ENCODE measurements at places on chromosomes 16 and 17. TPM values are rescaled to one million over a fixed set of nuclear protein-coding genes. Genes with fewer than 3 reads are reported as not detected.

DNA sequence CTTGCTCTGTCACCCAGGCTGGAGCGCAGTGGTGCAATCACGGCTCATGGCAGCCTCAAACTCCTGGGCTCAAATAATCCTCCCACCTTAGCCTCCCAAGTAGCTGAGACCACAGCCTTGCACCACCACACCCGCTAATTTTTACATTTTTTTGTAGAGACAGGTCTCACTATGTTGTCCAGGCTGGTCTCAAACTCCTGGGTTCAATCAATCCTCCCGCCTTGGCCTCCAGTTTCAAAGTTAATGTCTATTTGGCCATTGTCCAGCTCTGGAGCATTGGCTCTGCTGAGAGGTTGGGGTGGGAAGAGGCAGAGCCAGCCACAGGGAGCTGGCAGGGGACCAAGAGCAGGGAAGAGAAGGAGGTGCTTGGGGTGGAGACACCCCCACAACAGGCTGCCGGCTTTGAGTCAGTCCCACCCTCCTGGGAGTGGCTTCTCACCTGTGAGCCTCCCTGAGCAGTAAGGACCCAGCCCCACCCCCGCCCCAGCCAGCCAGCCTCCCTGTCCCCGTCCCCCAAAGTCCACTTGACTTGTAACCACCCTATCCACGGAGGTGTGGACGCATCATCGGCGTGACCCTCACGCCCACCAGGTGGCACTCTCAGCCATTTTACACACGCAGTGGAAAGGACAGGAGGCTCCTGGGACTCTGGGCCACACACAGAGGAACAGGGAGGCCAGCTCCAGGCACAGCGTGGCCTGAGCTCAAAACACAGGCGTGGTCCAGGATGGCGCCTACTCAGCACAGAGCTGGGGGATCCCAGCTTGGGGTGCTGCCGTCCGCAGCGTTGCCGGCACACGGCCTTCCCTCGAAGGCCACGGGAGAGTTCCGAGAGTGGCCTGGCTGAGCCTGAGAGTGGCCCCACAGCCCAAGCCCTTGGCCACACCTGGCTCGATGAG, 22.8 kb upstream of the PVALEF start:
- no peaks in the 10 kb centered on the region for H3K27me3 ChIP-seq
- H3K27ac ChIP-seq: no peak overlapping the region
- H3K36me3 ChIP-seq: no peaks in the 10 kb centered on the region
- H3K4me3 ChIP-seq: no peak overlapping the region
- peak; percentile 34 for DNase-seq

GRCh38 chr17:30720013-30720471, 104.5 kb downstream of the CRLF3 start:
- H3K36me3 ChIP-seq: no peaks in the 10 kb centered on the region
- DNase-seq: no peak
- H3K4me1 ChIP-seq: peaks cover 13% of the 10 kb centered on the region
- no peak overlapping the region for H3K4me3 ChIP-seq
- no peak overlapping the region for H3K27ac ChIP-seq

DNA sequence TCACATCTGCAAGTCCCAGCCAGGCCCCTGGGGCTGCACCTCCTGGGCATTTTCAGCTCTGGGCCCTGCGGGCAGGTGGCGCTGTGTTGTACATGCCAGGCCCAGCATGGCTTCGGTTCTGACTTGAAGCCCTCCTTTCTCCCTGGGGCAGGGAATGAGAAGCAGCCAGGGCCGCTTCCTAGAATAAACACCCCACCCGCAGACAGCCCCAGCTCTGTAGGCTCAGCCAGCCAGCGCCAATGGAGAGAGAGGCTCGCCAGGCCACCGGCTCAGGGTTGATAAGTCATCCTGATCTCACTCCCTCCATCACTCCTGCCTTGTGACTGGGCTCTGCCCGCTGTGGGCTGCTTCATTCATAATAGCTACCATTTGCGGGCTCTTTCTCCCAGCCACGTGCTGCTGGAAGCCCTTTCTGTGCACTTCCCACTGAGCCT, 6.0 kb upstream of the GLIS2 start:
- peaks cover 31% of the 10 kb centered on the region for H3K4me1 ChIP-seq
- peak; percentile 44 for DNase-seq
- H3K36me3 ChIP-seq: peaks cover 19% of the 10 kb centered on the region
- H3K27ac ChIP-seq: no peak overlapping the region
- no peak overlapping the region for H3K4me3 ChIP-seq
- H3K27me3 ChIP-seq: peaks cover 19% of the 10 kb centered on the region

DNA sequence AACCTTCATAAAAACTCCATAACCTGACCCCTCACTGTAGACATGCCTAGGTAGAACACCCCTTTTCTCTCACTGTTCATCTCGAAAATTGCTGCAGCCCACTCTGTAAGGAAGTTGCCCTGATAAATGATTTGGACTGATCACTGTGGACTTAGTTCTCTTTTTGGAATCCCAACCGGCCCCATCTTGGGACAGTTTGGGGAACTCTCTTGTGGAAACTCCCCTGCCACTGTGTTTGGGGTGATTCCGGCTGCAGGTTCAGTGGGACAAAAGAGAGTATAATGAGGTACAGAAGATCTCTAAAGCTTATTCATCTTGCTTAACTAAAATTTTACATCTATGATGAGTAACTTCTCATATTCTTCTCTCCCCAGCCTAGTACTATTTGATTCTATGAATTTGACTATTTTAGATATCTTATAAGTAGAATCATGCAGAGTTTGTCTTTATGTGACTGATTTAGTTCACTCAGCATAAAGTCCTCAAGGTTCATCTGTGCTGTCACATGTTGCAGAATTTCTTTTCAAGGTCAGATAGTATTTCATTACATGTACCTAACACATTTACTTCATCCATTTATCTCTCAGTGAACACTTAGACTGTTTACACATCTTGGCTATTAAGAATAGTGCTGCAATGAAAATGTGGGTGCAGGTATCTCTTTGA, 84.9 kb downstream of the ABCA8 start:
- H3K36me3 ChIP-seq: no peaks in the 10 kb centered on the region
- no peak overlapping the region for H3K4me3 ChIP-seq
- DNase-seq: no peak
- H3K27me3 ChIP-seq: no peaks in the 10 kb centered on the region
- H3K27ac ChIP-seq: no peak overlapping the region
- H3K4me1 ChIP-seq: no peaks in the 10 kb centered on the region

DNA sequence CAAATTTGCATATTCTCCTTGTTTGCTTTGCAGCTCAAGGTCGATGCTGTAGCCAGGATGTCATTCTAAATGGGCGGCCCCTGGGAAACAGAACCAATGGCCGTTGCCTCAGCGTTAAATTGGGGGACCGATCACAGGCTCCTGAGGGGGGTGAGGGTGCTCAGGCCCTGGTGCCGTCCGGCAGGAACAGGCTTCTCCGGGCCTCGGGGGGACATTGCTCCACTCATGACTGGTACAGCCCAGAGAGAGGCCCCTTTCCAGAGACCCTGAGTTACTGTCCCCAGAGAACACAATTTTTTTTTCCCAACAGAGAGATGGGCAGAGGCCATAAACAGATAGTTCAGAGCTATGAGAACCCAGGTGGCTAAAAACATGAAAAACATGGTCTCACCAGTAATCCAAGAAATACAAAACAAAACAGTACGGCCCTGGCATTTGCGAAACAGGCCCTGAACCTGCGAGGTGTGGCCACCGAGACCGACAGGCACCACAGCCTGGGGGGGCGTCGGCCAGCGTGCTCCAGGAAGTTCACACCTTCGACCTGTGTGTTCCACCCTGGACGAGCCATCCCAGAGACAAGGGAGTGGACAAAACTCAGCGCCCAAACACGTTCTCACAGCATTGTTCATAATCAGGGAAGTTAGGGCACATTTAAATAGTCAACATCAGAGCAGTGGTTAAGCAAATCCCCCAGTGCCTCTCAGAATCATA, 82.8 kb downstream of the METRNL start:
- H3K27ac ChIP-seq: no peak overlapping the region
- H3K4me1 ChIP-seq: no peaks in the 10 kb centered on the region

DNA sequence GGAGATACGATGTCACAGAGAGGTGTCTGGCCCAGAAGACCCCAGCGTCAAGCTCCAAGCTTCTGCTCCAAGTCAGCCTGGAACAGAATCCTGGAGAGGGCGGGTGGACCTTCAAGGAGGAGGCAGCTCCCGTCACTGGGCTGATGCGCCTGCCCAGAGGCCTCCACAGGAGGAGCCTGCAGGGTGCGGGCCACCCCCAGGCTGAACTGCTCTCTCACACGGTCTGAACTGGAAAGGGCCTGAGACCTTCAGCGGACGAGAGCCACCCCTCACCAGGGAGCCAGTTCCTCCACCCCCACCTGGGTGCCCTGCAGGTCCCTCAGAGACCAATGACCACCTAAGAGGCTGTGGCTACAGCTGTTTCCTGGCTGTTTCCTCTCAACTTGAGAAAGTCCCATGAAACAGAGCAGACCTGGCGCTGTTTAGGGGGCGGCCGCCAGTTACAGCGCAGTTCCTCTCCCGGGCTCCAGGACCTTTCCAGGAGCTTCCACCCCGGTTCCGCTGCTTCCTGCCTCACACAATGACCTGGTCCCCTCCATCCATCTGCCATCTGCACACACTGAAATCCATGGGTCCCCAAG, 36.0 kb upstream of the KLHDC4 start:
- DNase-seq: no peak
- H3K27me3 ChIP-seq: no peaks in the 10 kb centered on the region
- H3K4me3 ChIP-seq: no peak overlapping the region
- peaks cover 2% of the 10 kb centered on the region for H3K36me3 ChIP-seq
- peaks cover 9% of the 10 kb centered on the region for H3K4me1 ChIP-seq
- H3K27ac ChIP-seq: no peak overlapping the region

DNA sequence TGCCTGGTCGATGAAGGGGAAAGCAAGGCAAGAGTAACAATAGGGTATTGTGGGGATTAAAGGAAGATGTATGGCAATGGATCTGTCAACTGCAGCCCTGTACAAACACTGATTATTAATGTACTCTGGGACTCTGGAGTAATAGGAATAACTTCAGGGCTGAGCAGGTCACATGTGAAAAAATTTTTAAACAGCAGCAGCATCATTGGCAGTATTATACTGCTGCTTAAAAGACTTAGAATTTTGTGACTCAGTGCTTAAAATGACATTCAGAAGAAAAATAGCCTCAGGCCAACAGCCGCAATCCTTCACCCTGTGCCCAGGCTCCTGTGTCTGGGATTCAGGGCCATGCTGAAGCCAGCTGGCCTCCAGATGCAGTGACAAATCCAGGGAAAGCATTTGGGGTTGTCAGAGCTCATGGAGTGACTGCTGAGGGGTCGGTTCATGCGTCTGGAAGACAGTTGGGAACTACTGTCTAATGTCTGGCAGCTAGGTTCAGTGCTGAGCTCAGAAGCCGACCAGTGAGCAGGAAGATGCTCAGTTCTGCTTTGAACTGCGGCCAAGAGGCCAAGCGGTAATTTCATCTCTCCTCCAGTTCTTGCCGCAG, 22.2 kb downstream of the TEX2 start:
- H3K27ac ChIP-seq: no peak overlapping the region
- H3K4me3 ChIP-seq: no peak overlapping the region
- H3K36me3 ChIP-seq: peaks cover 6% of the 10 kb centered on the region
- H3K27me3 ChIP-seq: no peaks in the 10 kb centered on the region
- no peak for DNase-seq

DNA sequence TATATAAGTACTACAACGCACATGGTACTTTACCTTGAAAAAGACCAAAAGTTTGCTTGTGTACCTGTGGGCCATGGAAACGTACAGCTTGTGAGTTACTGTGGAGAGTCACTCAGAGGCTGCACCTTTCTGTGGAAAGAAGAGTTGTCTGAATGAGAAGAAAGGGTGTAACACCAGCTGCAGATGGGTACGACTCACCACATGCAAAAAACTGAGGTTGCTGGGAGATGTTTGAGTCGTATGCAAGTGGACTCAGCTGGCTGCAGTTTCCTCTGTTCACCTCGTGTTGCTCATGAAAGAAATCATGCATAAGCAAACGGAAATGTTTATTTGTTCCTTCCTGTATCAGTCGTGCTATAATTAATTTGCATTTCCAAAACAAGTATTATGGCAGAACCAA, 22.4 kb upstream of the DYNLRB2 start:
- no peaks in the 10 kb centered on the region for H3K36me3 ChIP-seq
- peaks cover 6% of the 10 kb centered on the region for H3K27me3 ChIP-seq
- DNase-seq: peak; percentile 44
- H3K27ac ChIP-seq: no peak overlapping the region
- H3K4me3 ChIP-seq: peak overlapping the region; percentile 69

DNA sequence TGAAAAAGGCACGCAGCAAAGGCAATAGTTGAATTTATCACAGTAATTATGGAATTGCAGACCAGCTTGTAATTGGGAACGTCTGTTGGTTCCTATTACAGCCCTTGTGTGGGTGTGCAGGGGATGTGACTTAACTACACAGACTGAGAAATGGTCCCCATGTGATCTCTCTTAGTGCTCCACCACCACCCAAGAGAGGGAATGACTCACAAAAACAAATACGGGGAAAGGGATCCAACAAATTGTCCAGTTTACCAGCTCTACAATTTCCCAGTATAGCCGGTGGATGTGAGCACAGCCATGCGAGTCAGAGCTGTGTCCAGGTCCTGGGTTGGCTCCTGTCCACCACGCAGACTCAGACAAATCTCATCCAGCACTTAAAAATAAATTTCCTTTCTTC, 337.9 kb downstream of the GRIN2A start:
- H3K36me3 ChIP-seq: no peaks in the 10 kb centered on the region
- no peak overlapping the region for H3K4me3 ChIP-seq
- no peaks in the 10 kb centered on the region for H3K27me3 ChIP-seq

DNA sequence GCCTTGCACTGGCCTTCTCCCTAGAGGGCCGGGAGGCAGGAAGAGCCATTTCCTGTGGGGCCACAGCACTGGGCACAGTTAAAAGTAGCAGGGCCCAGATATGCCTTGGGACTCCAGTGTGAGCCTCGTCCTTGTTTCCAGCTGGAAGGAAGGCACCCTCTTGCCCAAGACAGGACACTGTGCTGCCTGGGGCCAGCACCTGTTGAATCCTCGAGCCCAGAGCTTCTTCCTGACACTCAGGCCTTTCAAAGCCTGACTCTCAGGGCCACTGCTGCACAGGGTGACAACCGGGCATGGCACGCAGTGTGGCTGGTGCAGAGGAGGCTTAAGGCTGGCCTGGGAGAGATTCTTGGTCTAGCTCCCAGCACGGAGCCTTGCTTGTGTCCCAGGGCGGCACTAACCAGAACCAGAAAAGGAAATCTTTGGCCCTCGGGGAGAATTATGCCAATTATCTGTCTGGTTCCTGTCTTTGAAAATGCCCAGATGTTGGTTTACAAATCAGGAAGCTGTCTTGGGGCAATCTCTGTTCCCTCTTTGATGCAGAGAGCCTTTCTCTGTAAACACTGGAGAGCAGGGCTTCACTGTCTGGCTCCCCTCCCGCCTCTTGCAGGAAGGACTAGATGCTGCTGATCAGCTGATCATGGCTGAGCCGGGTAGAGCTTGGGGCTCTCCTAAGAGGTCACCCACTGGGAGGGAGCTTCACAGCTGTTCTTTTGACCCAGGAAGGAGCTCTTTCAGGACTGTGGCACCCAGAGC, 11.1 kb downstream of the LDHD start:
- H3K4me3 ChIP-seq: peak overlapping the region; percentile 57
- H3K4me1 ChIP-seq: peaks cover 94% of the 10 kb centered on the region
- no peaks in the 10 kb centered on the region for H3K27me3 ChIP-seq
- no peak for DNase-seq

GRCh38 chr16:68722119-68723024, 14.7 kb upstream of the CDH1 start:
- no peak overlapping the region for H3K27ac ChIP-seq
- H3K36me3 ChIP-seq: no peaks in the 10 kb centered on the region
- H3K27me3 ChIP-seq: peaks cover 3% of the 10 kb centered on the region
- peaks cover 18% of the 10 kb centered on the region for H3K4me1 ChIP-seq

GRCh38 chr17:50511058-50511457, 2.8 kb downstream of the MYCBPAP start:
- DNase-seq: peak; percentile 69
- H3K4me3 ChIP-seq: peak overlapping the region; percentile 56
- peaks cover 2% of the 10 kb centered on the region for H3K27me3 ChIP-seq
- peak overlapping the region; percentile 92 for H3K27ac ChIP-seq

The CLEC19A gene
- total RNA-seq: not detected

The ZDHHC1 gene
- 0.88 TPM for total RNA-seq

The B4GALNT2 gene
- total RNA-seq: 0.05 TPM

The WFIKKN1 gene
- total RNA-seq: 0.44 TPM

The ULK2 gene
- total RNA-seq: 18.6 TPM

The CDRT15L2 gene
- not detected for total RNA-seq

The SBK1 gene
- 0.80 TPM for total RNA-seq
